ENCODE measurements at places on chromosomes 13 and 19.

DNA sequence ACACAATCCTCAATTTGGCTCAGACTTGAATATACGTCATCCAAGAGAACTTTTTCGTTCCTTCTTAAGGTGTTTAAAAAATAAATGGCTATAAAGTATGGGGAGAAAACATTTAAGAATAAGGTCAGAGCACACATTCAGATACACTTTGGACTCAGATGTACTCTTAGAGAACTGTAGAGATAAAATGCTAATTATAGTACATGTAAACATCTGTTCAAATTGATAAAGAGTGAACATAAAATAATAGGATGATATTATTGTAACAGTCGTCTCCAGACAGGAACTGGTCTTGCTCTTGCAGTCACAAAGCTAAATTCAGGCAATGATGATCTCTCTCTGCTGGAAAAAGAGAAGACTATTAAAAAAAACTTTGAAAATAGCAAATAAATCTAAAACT, 91.4 kb downstream of the RBM26 start:
- no peak for ATAC-seq

DNA sequence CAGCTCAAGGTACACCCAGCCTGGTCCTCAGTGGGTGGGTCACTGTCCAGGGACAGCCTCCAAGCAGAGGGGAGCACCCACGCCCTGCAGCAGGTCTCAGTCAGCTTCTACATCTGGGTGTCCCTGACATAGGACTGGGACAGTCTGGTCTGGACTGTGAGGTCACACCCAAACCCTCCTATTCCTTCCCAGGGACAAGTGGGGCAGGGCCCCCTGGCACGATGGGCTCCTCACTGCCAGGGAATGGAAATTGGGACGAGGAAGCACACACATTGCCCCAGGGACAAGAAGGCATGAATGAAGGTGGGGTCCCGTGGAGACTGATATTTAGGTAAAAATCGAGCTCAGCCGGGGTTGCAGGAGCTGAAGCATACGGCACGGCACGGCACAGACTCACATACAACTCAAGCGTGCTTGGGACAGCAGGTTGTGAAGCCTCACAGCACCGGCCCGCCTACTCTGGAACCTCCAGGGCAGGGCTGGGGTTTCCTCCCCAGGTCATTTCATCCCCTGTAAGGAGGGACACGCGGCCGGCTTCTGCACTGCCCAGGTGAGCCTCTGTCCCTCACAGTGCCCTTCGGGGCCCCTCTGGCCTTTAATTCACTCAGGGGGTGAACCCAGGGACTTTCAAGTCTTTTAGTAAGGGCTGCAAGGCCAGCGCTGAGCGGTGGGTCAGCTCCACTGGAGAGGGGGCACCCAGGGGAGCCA, 3.5 kb downstream of the PNMA8B start:
- no peak for ATAC-seq

DNA sequence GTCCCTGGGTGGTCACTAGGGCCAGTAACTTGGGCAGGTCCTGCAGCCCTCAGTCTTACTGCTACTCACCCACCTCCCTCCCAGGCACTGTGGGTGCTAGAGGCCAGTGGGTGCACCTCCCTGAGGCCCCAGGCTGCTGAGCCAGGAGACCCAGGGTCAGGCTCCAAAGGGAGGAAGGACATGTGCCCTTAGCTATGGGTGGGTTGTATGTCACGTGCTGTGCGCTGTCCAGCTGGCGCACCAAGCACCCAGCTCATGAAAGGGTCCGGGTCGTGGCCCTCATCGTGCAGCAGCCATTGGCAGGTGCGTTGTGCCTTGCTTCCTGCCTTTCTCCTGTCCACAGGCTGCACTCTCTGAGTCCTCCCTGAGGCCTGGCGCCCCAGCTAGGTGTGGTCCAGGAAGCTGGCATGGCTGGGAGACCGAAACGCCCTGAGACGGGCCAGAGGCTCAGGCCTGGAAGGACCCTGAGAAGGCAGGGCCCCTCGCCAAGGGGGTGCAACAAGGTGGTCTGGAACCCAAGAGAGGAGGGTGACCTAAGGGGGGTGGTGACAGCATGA, 47.0 kb upstream of the KCTD15 start:
- ATAC-seq: no peak

GRCh38 chr13:106789911-106790310, 222.0 kb upstream of the ARGLU1 start:
- ATAC-seq: no peak

DNA sequence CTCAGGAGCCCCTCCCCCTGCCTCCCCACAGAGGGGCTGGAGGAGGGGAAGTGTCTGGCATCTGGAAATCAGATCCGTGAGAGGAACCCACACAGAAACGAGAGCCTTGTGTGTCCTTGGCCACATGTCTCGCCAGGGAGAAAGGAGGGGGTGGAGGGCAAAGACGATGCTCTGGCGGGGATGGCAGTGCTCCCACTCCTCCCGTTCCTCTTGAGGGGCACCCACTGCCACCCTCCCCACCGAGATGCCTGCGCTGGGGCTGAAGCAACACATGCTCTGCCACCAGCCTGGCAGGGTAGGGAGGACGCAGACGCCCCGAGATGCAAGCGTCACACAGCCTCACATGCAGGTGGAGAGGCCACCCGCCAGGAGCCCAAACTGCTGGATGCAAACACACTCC, 2.8 kb downstream of the ADGRL1 start:
- no peak for ATAC-seq

GRCh38 chr13:110824702-110825300, 90.1 kb downstream of the ANKRD10 start:
- ATAC-seq: no peak

GRCh38 chr13:102687520-102687919, 7.3 kb downstream of the METTL21C start:
- no peak for ATAC-seq

- no peak for ATAC-seq
Measured at GRCh38 chr13:41137951-41138350, 5.3 kb upstream of the KBTBD6 start.

- no peak for ATAC-seq
Measured at GRCh38 chr13:21481359-21481758, 22.3 kb upstream of the ZDHHC20 start.

GRCh38 chr13:103878891-103879605, 812.8 kb upstream of the SLC10A2 start:
- no peak for ATAC-seq

- no peak for ATAC-seq
Measured at GRCh38 chr19:44438441-44438840, 9.8 kb downstream of the ZNF229 start.

DNA sequence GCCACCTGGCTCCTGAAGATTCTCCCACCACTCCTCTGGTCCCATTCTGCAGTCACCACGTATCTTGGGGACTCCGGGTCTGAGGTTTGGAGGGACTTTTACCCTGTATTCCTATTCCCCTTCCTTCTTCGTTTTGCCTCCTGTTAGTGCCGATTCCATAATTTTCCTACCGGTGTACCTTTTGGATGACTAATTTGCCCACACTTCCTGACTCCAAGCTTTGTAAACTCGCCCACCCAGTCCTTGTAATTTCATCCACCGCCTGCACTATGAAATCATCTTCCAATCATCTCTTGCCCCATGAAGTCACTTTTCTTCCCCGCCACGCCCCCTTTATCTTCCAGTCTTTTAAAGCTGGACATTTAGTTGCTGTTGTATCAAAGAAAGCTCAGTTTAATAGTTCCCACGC, 572 bp downstream of the UCHL3 start:
- ATAC-seq: no peak

DNA sequence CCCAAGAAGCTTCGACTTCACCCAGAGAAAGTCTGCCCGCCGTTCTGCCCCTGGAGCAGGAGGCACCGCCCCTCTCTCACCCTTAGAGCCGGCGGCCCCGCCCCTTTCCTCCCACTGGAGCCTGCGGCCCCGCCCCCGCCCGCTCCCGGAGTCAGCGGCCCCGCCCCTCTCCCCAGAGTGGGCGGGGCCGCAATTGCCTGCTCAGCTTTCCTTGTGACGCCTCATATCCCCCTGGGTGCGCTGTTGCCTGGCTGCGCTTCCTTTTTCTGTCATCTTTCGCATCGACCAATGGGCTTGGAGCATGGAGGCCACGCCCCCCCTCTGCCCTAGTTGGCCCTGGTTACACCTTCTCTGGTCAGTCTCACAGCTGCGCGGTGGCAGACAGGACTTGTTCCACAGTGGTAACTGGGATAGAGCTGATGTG, 38.2 kb upstream of the ZNF492 start:
- peak; percentile 75 for ATAC-seq

DNA sequence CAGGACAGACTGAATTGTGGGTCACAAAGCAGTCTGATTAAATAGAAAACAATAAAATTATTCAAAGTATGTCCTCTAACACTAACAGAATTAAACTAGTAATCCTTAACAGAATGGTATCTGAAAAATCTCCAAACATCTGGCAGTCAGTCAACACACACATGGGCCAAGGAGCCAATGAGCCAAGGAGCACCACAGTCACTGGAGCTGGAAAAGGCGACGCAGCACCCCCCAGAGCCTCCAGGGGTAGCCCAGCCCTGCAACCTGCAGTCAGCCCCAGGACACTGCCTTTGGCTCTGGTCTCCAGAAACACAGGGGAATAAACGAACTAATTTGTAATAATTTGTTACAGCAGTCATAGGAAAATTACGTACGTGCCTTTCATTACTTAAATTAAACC, 12.3 kb downstream of the TUBGCP3 start:
- ATAC-seq: peak; percentile 86
